Kidney epithelial cell (primary cell): ENCODE measurements at places on chromosomes 11 and 22.
A peak's percentile ranks its signal among the peaks of the same experiment; 100 is the strongest.

DNA sequence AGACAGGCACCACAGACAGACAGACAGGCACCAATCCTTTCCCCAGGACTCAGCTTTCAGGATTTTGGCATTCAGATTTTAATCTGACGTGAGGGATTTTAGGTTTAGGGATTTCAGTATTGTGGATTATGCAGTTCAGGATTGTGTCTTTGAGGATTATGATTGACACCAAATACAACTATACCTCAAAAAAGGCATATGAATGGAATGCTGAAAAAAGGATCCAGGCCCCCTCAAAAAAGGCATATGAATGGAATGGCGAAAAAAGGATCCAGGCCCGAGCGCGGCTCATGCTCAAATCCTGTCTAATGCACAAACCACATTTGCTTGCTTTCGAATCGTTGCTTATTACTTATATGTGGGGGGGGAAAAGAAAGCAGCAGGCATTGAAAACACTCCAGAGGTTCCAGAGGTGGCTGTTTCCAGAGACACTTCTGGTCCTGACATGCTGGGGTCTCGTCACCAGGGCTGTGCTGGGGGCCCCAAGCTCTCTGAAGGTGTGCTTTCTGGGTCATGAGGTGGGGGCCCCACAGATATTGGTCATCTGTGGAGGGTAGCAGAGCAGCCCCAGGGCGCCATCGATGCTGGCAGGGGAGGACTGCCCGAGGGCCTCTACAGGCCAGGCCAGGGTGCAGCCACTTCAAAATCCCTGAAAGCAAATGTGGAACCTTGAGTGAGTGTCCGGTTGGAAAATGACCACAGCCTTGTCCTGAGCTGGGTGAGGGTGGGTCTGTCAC, 16.8 kb upstream of the OSBPL5 start:
- DNase-seq = no peak

DNA sequence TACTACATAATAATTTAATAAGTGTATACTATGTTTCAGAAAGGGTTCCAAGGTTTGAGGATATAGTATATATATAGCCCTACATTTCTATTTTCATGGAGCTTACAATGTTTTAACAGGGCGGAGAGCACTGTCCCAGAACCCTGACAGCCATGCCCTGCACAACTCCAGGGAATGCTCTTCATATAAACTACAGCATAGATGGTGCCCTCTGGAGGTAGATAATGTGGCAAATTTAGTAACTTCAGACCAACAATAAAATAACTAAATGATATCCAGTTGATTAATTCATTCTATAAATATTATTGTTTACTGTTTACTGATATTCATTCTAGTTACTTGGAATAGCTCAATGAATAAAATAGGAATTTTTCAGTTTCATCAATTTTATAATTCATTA, 693.7 kb upstream of the CCDC179 start:
- no peak for DNase-seq

GRCh38 chr11:63871962-63872799, 33.3 kb downstream of the MARK2 start:
- DNase-seq = peak; percentile 82

- DNase-seq = peak; percentile 84
These were observed 17.3 kb downstream of the RNF121 start for GRCh38 chr11:71946144-71946571.

GRCh38 chr11:20053572-20053971, 106.7 kb downstream of the DBX1 start:
- DNase-seq = no peak

DNA sequence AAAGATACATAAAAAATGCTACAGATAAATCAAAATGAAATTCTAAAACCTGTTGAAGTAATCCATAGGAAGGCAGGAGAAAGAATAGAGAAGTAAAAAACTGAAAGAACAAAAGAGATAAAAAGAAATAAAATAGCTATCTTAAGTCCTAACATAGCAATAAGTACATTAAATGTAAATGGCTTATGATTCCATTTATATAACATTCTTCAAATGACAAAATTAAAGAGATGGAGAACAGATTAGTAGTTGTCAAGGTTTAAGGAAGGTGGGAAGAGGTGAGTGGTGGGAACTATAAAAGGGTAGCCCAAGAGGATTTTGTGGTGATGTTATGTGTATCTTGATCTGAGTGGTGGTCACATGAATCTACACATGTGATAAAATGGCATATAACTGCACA, 254.8 kb downstream of the FAM76B start:
- DNase-seq = no peak

- DNase-seq = no peak
These were observed 43.1 kb downstream of the SVIP start for GRCh38 chr11:22786475-22786874.

GRCh38 chr11:81380395-81380794, 1353.3 kb downstream of the FAM181B start:
- DNase-seq = no peak

DNA sequence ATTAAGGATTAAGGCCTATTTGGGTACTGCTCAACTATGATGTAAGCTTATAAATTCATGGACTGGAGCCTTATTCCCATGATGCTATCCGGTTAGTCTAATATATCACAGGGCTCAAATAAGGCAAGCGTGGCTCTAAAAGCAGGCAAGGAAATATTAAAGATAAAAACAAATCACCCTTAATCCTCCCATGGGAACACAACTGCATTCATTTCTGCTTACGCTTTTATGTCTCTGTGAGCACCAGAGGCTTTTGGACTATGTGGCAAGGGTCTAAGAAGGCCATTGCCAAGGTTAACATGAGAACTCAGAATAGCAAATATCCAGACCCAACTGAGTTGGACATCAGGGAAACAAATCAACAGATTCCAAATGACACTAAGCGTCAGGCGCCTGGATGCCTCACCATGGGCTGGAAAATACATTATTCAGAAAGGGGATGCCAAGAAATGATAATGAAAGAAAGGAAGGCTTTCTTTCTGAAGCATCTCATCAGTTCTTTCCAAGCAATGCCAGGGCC, 138.1 kb downstream of the SLC1A2 start:
- no peak for DNase-seq

DNA sequence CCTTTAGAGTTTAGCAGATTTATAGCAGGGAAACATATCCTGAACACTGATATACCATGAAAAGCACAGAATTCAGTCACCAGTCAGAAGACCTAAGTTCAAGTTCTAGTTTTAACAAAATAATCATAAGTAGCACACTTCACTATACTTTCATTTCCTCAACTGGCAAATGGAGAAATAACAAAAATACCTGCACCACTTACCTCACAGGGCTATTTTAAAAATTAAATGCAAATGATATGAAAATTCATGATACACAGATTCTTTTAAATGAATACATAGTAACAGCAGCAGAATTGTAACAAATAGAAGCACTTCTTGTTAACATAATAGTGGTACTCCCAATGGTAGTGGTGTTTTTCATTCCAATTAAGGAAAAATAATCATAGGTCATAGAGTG, 139.0 kb downstream of the FCHSD2 start:
- DNase-seq = no peak

GRCh38 chr11:58813693-58814092, 30.8 kb downstream of the GLYATL2 start:
- no peak for DNase-seq

DNA sequence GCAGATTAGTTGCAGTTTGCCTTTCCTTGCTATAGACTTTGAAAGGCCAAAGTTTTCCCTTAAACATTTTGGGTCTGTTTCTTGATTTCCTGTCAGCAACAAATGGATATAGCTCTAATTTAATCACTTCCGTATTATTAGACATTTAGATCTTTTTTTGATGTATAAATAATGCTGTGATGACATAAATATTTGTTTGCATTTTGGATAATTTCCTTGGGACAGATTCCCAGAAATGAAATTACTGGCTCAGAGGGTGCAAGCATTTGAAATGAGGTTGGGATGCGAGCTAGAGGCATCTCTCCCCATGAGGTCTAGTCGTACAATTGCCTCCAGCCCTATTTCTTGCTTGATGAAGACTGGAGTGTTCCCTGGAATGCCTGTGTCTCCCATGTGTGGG, 94.2 kb downstream of the TBC1D22A start:
- no peak for DNase-seq

GRCh38 chr11:104866815-104867214, 31.4 kb downstream of the CASP12 start:
- no peak for DNase-seq

GRCh38 chr22:47476231-47476630, 713.8 kb downstream of the TBC1D22A start:
- no peak for DNase-seq

- DNase-seq = no peak
These were observed 35.2 kb downstream of the BTG4 start for GRCh38 chr11:111476956-111477355.

DNA sequence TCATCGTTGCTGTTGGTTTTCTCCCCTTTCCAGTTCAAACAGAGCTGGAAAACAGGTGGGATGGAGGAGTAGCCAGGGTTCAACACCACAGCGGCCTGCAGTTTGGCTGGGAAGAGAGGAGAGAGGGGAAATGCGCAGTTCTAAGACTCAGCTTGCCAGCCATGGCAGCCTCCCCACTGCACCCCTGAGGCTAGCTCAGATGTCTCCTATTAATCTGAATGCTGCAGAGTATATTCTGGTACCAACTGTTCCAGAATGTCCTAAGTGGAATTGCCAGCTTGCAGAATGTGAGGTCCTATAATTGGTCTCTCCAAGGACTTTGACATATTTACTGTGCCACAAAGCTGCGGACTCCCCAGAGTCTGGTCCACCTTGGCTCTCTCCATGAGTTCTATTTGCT, 32.0 kb downstream of the NEFH start:
- no peak for DNase-seq

- DNase-seq = no peak
These were observed 6.7 kb upstream of the NAV2 start for GRCh38 chr11:19705936-19706335.

DNA sequence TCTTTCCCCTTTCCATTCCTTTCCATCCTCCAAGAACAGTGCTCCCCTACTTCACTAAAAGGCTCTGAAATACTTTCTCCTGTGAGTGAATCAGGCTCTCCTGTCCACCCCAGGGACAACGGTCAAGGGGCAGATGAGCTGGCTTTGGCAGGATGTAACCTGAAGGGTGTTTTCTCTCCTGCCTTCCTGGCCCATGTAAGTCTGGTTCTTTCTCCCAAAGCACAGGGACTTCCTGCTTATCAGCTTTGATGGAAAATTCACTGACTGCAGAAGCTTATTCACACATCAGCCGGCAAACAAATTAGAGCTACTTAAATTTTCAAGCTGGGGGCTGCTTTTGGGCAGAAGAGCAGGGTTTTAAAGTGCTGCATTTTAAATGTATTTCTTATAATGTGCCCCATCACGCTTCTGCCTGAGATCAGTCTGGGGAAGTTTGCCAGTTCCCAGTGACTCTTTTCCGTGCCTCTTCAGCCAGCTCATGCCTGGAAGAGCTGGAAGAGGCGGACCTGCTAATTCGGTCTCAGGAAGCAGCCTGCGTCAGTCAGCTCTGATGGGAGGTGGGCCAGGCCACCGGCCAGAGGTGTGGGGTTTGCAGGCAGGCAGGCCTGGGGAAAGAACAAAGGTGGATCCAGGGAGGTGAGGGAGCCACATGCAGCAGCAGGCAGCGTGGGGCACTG, 140.4 kb upstream of the TBCEL start:
- DNase-seq = no peak

GRCh38 chr11:35005141-35005780, 88.8 kb downstream of the PDHX start:
- no peak for DNase-seq

- no peak for DNase-seq
These were observed 1.3 kb downstream of the ESAM start for GRCh38 chr11:124760806-124761205.

DNA sequence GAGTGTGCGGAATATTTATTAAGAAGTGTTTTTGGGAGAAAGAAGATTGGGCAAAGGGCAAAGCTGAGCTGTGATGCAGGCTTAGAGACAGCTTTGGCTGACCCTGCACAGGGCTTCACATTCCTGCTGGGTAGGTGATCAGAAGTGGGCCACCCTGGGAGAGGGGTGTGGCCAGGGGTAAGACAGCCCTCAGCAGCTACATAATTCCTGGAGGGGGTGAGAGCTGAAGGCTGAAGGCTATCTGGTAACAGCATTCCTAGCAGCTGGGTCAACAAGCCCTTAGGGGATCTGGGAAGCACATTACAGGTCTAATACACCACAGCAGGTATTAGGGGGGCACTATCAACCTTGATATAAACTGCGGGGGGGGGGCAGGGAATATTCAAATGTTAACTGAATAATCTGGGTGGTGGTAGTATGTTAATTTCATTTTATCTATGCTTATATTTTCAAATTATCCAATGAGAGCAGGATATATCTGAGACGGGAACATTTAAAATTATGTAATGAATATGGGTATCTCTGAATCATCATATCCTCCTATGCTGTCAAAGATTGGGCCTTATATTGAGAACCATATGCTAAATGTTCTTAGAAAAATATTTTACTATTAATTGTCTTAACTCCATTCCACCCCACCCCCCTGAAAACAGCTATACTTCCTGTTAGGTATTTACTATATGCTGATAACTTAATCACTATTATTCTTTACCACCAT, 5.9 kb downstream of the OOSP1 start:
- no peak for DNase-seq
